ENCODE measurements at places on chromosomes 2 and 18. TPM values are rescaled to one million over a fixed set of nuclear protein-coding genes. Genes with fewer than 3 reads are reported as not detected.

GRCh38 chr2:85718009-85718391 lies 23.8 kb downstream of the GNLY start:
- DNase-seq, result no peak

The UGT1A10 gene
- not detected for polyA plus RNA-seq

GRCh38 chr2:177595126-177595845 lies 202.7 kb downstream of the AGPS start:
- no peak for DNase-seq

- no peak for DNase-seq
These were observed 43.3 kb downstream of the PLB1 start for GRCh38 chr2:28539118-28539541.

The OSBPL1A gene
- 11.0 TPM for polyA plus RNA-seq

The LONRF2 gene
- polyA plus RNA-seq, result 4.7 TPM

DNA sequence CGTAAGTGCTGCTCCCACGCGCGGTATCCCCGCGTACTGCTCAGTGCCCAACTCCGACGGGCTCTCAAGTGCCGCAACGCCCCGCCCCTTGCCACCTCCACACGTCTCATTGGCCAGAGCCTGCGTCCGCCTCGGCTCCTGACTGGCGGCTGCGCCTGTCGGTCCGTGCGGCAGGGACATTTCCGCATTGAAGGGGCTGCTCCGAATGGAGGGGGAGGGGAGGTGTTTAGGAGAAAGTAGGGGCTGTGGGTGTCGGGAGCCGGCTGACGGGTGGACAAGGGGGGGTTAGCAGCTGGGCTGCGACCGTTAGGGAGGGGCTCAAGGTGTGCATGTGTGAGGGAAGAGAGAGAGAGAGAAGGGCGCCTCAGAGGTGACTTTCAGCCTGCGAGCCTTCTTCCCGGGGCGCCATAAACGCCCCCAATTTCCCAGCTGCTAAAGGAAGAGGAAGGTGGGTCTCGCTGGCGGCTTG lies 877 bp upstream of the UGP2 start:
- DNase-seq, result peak; percentile 97

Measured in A549 (cell line).